ENCODE measurements at places on chromosomes 16 and 17. TPM values are rescaled to one million over a fixed set of nuclear protein-coding genes. Genes with fewer than 3 reads are reported as not detected.
A peak's percentile ranks its signal among the peaks of the same experiment; 100 is the strongest.

The NLK gene
- total RNA-seq: 22.6 TPM

The KCNG4 gene
- not detected for total RNA-seq

The ZC3H7A gene
- 71.2 TPM for total RNA-seq

The TXNDC11 gene
- 99.2 TPM for total RNA-seq

The PYY gene
- not detected for total RNA-seq

The TTYH2 gene
- total RNA-seq: 7.4 TPM

GRCh38 chr17:70912716-70913485 lies 743.6 kb downstream of the KCNJ2 start:
- H3K4me1 ChIP-seq: no peaks in the 10 kb centered on the region
- H3K36me3 ChIP-seq: no peaks in the 10 kb centered on the region
- no peak overlapping the region for H3K27ac ChIP-seq
- no peaks in the 10 kb centered on the region for H3K27me3 ChIP-seq

DNA sequence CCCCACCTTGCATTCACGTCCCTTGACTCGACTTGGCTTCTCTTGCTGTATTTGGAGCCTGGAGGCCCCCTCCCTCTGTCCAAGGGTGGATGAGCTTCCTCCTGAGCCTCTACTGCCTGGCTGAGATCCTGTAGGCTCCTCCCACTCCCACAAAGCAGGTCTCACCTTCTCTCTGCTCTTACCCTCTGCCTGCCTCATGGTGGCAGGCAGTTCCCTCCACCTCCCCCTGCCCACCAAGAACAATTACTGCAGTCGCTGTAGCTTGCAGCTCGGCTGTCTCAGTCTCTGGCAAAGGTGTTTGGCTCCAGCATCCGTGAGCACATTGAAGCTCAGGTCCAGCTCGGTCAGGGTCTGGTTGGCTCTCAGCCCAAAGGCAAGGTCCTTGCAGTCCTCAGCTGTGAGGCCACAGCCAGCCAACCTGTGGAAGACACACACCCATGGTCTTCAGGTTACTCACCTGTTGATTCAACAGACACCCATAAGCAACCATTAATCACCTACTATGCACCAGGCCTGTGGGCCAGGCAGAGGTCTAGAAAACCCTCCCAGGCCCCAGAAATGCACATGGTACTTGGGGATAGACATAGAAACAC lies 42.6 kb downstream of the NLRP1 start:
- no peak overlapping the region for H3K4me3 ChIP-seq
- H3K27ac ChIP-seq: no peak overlapping the region
- peak; percentile 45 for DNase-seq

GRCh38 chr17:74528491-74529199 lies 2.6 kb downstream of the CD300LB start:
- no peak overlapping the region for H3K27ac ChIP-seq
- H3K4me1 ChIP-seq: no peaks in the 10 kb centered on the region
- no peak overlapping the region for H3K4me3 ChIP-seq
- H3K36me3 ChIP-seq: no peaks in the 10 kb centered on the region
- no peaks in the 10 kb centered on the region for H3K27me3 ChIP-seq

DNA sequence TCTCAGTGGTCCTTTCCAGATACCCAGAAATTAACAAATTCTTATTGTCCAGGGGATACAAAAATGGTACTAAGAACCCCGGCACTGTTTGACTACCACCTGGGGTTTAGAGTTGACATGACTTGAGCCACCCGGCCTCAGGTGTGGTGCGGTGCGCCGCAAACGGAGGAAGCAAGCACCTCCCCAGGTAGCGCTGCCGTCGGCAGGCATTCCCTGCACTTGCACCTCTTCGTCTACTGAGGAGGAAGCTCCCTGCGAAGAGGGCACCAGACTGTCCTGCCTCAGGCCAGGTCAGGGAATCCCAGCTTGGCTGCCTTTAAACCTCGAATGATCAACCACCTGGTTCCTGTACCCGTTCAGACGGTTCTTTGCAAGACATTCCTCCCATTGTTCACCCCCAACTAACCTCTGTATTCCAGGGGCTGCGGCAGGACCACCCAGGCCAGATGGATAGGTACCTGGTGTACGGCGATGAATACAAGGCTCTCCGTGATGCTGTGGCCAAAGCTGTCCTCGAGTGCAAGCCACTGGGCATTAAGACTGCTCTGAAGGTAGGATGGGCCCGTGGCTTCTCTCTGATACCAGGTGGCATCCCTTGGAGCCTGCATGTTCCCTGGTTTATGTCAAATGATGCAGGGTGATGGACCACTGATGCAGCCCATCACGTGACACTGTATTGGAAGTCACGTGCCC lies 40.8 kb upstream of the ENDOV start:
- H3K27me3 ChIP-seq: no peaks in the 10 kb centered on the region
- peak; percentile 49 for DNase-seq
- no peak overlapping the region for H3K4me3 ChIP-seq
- H3K4me1 ChIP-seq: no peaks in the 10 kb centered on the region

- no peaks in the 10 kb centered on the region for H3K4me1 ChIP-seq
- no peaks in the 10 kb centered on the region for H3K36me3 ChIP-seq
- no peaks in the 10 kb centered on the region for H3K27me3 ChIP-seq
- H3K4me3 ChIP-seq: no peak overlapping the region
Observed at GRCh38 chr16:51317575-51317974, 166.5 kb upstream of the SALL1 start.

GRCh38 chr16:75461575-75461974 lies 2.9 kb downstream of the TMEM170A start:
- H3K4me3 ChIP-seq: no peak overlapping the region
- H3K4me1 ChIP-seq: peaks cover 13% of the 10 kb centered on the region
- H3K36me3 ChIP-seq: no peaks in the 10 kb centered on the region
- DNase-seq: no peak
- H3K27me3 ChIP-seq: no peaks in the 10 kb centered on the region

- H3K36me3 ChIP-seq: peaks cover 5% of the 10 kb centered on the region
- H3K27me3 ChIP-seq: no peaks in the 10 kb centered on the region
- DNase-seq: peak; percentile 65
- peaks cover 44% of the 10 kb centered on the region for H3K4me1 ChIP-seq
- H3K4me3 ChIP-seq: no peak overlapping the region
Observed at GRCh38 chr17:79006046-79006445, 3.5 kb downstream of the CANT1 start.

GRCh38 chr16:3015865-3016521 lies 2.0 kb downstream of the CLDN6 start:
- DNase-seq: no peak
- no peak overlapping the region for H3K27ac ChIP-seq
- no peak overlapping the region for H3K4me3 ChIP-seq
- no peaks in the 10 kb centered on the region for H3K36me3 ChIP-seq

DNA sequence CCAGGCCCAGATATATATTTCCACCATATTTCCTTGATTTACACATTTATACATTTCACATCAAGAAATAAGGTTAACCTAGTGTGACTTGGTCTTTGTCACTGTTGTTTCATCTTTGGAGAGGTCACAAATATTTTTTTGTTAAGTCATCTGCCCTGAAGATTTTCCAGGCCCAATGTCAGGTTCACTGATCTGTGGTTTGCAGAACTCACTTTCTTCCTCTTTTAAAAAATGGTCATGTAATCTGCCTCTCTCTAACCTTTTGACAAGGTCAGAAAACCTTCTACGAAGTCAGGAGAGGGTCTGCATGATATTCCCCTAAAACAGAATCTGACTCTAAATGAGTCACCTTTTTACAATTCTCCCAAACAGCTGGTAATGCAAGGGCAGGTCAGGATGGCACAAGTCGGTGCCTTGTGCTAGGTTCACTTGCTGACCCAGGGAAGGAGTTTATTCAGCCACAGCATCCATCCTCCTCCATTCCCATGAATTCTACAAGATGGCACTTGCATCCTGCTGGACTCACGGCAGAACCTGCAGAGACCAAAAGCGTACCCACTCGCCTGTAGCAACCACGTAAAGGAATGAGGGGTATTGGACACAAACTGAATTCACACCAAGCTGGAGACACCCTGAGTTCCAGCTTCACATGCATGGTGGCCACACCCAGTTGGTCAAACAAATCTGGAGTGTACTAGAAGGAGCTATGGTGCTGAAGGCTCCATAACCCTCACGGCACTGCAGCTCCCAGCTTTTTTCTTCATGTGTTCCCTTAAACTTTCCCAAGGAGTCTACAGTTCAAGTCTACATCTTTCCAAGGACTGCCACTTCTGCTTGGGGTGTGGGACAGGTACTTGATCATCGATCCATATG lies 1.6 kb upstream of the KIAA0513 start:
- peak overlapping the region; percentile 90 for H3K27ac ChIP-seq
- H3K36me3 ChIP-seq: no peaks in the 10 kb centered on the region
- H3K4me3 ChIP-seq: peak overlapping the region; percentile 76
- no peak for DNase-seq
- H3K27me3 ChIP-seq: no peaks in the 10 kb centered on the region

DNA sequence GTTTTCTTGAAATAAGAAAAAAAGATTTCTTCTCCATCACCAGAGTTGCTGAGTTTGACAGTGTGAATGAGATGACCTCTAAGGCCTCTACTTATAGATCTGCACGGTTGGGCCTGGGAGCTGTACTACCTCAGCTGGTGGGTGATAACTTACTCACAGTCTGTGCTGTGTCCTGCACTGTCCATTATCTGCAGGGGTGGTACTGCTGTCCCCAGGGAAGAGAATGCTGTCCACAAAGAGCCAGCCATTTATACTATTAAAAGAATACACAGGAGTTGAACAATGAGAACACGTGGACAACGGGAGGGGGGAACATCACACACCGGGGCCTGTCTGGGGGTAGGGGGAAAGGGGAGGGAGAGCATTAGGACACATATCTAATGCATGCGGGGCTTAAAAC lies 655.3 kb downstream of the WWOX start:
- H3K27me3 ChIP-seq: no peaks in the 10 kb centered on the region
- no peak overlapping the region for H3K4me3 ChIP-seq
- H3K27ac ChIP-seq: no peak overlapping the region
- H3K36me3 ChIP-seq: no peaks in the 10 kb centered on the region

DNA sequence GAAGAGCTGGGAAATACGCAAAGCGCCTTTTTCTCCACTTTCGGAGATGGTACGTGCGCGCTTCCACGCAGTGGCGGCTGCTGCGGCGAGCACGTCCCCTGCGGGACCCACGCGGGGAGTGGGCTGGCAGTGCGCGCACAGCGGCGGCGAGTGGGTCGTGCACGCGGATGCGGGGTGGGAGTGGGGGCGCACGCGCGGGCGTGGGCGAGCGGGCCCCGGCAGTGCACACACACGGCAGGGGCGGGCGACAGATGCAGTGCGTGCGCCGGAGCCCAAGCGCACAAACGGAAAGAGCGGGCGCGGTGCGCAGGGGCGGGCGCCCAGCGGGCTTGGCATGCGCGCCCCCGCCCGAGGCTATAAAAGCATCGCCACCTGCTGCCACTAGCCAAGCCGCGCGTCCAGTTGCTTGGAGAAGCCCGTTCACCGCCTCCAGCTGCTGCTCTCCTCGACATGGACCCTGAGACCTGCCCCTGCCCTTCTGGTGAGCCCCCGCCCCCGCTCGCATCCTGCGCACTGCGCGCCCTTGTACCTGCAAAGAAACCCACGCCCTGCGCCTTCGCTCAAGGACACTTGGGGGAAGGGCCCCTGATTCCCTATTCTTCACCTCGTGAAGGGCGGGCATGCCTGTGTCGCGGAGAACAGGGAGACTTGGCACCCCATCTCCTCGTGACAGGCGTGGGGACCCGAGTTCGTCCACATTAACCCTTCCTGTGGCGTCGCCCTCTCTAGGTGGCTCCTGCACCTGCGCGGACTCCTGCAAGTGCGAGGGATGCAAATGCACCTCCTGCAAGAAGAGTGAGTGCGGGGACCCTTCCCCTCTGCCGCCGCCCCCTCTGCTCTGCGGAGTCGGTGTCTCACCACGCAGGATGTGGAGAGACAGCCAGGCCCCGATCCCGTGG lies at the start of gene MT3:
Gene MT3 (plus strand): TSS at position 388 of the 899 bp plus-strand sequence. CDS start 63 bp downstream, at position 451.
- no peak within 1 kb of the TSS for H3K27ac ChIP-seq
- peaks cover 9% of the 10 kb centered on the region for H3K4me1 ChIP-seq
- H3K4me3 ChIP-seq: peak within 1 kb of the TSS; percentile 31
- no peaks in the 10 kb centered on the region for H3K36me3 ChIP-seq
- DNase-seq: no peak

DNA sequence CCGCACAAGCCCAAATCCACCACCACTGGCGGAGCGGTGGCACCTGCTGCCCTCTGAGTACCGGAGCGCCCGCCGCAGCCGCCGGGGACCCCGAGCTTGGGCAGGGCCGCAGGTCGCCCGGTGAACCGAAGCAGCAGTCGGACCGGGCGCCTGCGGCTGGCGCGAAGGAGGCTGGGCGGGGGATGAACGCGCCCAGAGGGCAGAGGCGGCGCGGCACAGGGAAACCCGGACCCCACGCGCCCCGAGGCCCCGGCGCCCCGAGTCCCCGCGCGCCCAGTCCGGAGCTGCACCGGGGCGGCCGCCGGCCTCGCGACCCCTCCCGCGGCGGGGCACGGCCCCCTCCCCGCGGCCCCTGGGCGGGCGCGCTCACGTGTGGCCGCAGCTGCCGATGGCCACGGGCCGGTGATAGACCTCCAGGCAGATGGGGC lies 393 bp downstream of the RNF166 start:
- no peaks in the 10 kb centered on the region for H3K36me3 ChIP-seq
- peak overlapping the region; percentile 99 for H3K4me3 ChIP-seq
- H3K27me3 ChIP-seq: no peaks in the 10 kb centered on the region
- peaks cover 53% of the 10 kb centered on the region for H3K4me1 ChIP-seq
- H3K27ac ChIP-seq: peak overlapping the region; percentile 84

- no peak overlapping the region for H3K4me3 ChIP-seq
- H3K36me3 ChIP-seq: no peaks in the 10 kb centered on the region
- no peaks in the 10 kb centered on the region for H3K4me1 ChIP-seq
- no peak for DNase-seq
- no peaks in the 10 kb centered on the region for H3K27me3 ChIP-seq
Observed at GRCh38 chr16:65515193-65515592, 393.3 kb upstream of the CDH11 start.

- no peak overlapping the region for H3K27ac ChIP-seq
- DNase-seq: no peak
- H3K27me3 ChIP-seq: peaks cover 38% of the 10 kb centered on the region
- no peaks in the 10 kb centered on the region for H3K36me3 ChIP-seq
- no peaks in the 10 kb centered on the region for H3K4me1 ChIP-seq
Observed at GRCh38 chr17:45692661-45693060, 91.5 kb upstream of the CRHR1 start.

DNA sequence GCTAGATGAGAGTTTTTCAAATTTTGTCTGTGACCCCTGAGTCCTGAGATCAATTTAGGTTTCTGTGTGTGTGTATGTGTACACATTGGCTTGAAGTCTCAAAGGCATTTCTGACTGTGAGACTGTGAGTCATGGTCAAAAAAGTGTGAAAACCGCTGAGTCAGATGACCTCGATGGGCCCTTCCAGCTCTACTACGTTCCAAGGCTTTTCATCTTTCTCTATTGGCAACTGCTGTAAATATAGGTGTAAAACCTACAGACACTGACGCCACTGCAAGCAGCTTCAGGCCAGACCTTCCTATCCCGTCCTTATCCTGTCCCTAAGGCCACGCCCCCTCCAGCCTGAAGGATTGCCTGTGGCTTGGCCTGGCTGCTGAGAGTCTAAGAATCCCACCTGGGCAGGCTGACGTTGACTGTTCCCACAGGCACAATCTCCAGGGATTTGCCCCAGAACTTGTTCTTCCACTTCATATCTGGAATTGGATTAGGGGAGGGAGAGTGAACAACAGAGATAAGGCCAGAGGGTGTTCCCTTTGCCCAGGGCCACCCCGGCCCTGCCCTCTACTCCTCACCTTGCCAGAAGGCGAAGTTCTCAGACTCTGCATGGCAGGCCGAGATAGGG lies 11.3 kb downstream of the OSBPL7 start:
- peaks cover 63% of the 10 kb centered on the region for H3K36me3 ChIP-seq
- H3K27ac ChIP-seq: peak overlapping the region; percentile 47
- no peaks in the 10 kb centered on the region for H3K27me3 ChIP-seq
- H3K4me3 ChIP-seq: no peak overlapping the region
- no peaks in the 10 kb centered on the region for H3K4me1 ChIP-seq
- DNase-seq: peak; percentile 73

GRCh38 chr17:8855477-8856204 lies 11.8 kb downstream of the PIK3R6 start:
- no peak for DNase-seq
- H3K36me3 ChIP-seq: no peaks in the 10 kb centered on the region
- no peak overlapping the region for H3K4me3 ChIP-seq
- no peaks in the 10 kb centered on the region for H3K4me1 ChIP-seq

Measured in upper lobe of right lung (tissue), 1 donor.